ENCODE measurements at places on chromosomes 16 and 17.

DNA sequence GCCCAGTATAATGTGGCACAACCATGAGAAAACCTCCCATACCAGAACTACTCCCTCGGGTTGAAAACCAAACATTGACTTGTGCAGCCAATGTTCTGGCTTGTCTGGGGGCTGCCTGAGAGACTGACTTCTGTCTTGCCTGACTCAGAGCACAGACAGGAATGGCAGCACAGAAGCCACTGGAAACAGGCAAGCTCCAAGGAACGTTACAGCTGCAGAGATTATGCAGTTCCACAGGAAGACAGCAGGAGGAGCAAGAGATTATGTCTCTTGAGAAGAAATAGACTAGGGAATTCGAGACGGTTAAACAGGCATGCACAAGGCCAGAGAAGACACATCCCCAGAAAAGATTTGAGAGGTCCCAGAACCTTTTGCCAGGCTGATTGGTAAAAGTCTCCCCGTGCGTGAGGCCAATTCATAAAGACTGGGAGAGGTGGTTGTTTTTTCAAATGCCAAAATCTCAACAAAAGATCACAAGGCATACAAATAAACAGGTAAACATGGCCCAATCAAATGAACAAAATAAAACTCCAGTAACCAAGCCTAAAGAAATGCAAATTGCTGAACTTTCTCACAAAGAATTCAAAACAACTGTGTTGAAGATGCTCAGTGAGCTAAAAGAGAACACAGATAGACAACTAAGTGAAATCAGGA lies 90.6 kb upstream of the CDH5 start:
- no peak for DNase-seq

- peak; percentile 66 for DNase-seq
These were observed 674 bp downstream of the ZNF688 start for GRCh38 chr16:30570636-30571444.

GRCh38 chr17:16906680-16907079 lies 65.2 kb downstream of the TNFRSF13B start:
- no peak for DNase-seq

DNA sequence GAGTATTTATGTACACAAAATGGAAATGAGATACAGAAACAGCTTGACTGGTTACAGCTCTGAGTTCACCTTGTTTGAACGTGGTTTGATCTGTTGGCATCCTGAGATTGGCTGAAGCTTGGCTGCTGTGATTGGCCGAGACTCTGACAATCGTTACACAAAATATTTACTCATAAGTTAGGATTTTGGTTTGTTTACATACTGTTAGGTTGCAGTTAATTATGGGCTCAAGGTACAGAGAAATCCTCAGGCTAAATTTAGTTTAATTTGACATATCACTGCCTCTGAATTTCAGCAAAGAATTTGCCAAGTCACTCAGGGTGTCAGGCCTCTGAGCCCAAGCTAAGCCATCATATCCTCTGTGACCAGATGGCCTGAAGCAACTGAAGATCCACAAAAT lies 227.3 kb downstream of the COPRS start:
- no peak for DNase-seq

GRCh38 chr17:69523244-69523861 lies 108.9 kb downstream of the MAP2K6 start:
- peak; percentile 42 for DNase-seq

DNA sequence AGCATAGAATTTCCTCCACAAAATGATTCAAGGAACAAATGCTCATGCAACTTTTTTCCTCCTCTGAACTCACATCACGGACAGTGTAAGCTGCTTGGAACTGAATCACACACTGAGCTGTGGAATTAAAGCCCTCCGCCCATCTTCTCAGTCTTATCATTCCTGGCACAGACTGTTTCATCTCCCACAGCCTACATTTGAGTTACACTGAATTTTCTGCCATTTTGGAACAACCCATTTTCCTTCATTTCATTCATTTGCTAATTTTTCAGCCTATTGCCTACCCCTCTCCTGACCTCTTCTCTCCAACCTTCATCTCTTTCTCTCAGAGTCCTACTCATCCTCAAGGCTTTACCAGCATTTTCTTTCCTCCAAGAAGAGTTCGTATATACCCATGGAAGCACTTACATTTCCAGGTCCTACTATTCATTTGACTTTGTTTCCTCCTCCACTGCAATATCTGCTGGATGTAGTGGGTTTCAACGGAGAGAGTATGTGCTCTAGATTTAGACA lies 39.1 kb upstream of the TOM1L1 start:
- DNase-seq: no peak

DNA sequence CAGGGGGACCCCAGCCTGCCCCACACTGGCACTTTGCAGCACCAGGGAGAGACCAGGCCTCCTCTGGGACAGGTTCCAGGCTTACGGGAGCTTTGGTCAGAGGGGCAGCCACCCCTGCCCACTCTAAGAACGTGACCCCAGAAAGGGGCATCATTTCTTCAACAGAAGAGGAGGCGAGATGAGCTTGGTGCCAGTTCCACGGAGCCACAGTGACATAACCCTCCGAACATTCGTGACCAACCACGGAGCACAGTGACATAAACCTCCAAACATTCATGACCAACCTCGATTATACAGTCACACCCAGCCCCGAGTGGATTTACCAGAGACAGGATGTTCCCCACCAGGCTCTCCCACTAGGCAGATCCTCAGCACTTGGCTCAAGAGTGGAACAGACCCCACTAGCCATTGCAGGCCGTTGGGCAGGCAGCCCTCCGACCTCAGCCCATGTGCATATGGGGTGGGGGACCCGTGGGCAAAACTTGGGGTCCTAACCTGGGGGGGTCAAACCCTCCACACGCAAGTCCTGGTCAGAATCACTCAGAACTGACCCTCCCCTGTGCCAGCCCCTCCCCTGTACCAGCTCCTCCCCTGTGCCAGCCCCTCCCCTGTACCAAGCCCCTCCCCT lies 112.9 kb downstream of the METRNL start:
- DNase-seq: peak; percentile 20

GRCh38 chr16:65525707-65526106 lies 403.8 kb upstream of the CDH11 start:
- no peak for DNase-seq

DNA sequence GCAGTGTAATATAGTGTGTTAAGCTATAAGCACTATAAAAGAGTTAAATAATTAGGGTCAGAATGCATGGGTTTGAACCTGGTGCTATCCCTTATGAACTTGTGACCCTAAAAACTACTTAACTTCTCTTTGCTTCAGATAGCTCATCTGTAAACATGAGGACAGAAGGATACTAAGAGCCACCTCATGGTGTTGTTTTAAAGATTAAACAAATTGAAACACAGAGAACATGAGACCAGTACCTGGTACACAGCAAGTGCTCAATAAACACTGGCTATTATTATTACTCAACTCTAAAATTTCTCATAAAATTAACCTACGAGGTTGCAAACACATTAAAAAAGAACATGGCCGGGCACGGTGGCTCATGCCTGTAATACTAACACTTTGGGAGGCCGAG lies 43.3 kb downstream of the SMURF2 start:
- no peak for DNase-seq

DNA sequence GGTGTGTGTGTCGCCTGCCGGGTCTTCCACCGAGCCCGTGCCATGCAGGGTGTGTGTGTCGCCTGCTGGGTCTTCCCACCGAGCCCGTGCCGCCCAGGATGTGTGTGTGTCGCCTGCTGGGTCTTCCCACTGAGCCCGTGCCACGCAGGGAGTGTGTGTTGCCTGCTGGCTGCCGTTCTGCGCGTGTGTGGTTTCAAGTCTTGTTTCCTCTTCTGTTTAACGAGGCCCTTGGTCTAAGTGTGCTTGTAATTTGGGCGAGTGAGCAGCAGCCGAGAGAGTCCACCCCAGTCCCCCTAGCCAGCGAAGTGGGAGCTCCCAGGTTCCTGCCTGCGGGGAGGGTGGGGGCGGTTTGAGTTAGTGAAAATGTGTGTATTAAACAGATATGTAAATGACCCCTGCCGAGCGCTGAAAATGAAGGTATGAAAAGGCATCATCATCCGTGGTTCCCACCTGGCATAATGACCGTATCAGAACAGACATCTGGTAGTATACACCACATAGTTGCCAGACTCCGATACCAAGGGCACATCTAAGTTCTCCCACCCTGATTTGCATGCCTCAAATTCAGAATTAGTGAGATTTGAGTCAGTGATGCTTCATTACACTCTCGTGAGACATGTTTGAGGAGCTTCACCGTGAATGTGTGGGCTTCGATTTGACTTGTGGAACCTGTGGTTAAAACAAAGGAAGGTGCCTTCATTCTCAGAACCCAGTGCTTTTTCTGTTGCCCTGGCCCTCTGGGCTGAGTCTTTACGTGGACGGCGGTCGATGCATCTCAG lies 114.5 kb upstream of the CHMP6 start:
- DNase-seq: no peak

- no peak for DNase-seq
These were observed 30.1 kb upstream of the MFSD6L start for GRCh38 chr17:8829036-8829941.

DNA sequence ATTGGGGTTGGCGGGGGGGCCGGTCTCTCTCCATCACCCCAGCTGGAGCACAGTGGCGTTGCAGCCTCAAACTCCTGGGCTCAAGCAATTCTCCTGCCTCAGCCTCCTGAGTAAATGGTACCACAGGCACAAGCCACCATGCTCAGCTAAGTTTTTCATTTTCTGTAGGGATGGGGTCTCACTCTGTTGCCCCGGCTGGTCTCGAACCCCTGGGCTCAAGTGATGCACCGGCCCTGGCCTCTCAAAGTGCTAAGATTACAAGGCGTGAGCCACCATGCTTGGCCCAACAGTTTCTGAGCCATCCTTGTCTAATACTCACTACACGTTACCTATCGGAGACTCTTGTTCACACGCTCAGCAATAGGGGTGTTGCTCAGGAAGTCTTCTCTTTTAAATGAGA lies 11.6 kb downstream of the WDR59 start:
- DNase-seq: no peak

- DNase-seq: no peak
These were observed 64.8 kb upstream of the AMZ2 start for GRCh38 chr17:68182940-68183551.

DNA sequence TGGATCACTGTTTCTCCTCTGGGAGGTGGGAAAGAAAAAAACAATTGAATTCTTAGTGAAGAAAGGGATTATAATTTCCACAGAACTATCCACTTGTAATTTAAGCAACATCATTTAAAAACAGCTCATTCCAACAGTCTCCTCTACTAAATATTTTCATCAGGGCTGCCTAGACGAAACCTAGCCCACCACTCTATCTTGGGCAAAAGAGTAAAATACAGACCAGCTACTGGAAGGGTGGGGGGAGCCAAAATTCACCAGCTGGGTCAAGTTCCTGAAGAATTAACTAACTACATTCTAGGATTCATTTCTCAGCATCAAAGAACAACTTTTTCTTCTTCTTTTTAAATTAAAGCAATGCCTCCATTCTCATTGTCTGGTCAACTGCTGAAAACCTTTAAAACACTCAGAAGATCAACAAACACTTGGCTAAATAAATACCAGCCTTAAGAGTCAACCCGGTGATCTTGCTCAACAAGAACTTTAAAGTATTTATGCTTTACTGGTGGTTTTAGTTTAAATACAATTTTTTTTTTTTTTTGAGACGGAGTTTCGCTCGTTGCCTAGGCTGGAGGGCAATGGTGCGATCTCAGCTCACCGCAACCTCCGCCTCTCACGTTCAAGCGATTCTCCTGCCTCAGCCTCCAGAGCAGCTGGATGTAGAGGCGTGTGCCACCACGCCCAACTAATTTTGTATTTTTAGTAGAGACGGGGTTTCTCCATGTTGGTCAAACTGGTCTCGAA lies 25.2 kb downstream of the KANSL1 start:
- DNase-seq: no peak

GRCh38 chr17:1644493-1645206 lies 882 bp downstream of the SCARF1 start:
- no peak for DNase-seq

DNA sequence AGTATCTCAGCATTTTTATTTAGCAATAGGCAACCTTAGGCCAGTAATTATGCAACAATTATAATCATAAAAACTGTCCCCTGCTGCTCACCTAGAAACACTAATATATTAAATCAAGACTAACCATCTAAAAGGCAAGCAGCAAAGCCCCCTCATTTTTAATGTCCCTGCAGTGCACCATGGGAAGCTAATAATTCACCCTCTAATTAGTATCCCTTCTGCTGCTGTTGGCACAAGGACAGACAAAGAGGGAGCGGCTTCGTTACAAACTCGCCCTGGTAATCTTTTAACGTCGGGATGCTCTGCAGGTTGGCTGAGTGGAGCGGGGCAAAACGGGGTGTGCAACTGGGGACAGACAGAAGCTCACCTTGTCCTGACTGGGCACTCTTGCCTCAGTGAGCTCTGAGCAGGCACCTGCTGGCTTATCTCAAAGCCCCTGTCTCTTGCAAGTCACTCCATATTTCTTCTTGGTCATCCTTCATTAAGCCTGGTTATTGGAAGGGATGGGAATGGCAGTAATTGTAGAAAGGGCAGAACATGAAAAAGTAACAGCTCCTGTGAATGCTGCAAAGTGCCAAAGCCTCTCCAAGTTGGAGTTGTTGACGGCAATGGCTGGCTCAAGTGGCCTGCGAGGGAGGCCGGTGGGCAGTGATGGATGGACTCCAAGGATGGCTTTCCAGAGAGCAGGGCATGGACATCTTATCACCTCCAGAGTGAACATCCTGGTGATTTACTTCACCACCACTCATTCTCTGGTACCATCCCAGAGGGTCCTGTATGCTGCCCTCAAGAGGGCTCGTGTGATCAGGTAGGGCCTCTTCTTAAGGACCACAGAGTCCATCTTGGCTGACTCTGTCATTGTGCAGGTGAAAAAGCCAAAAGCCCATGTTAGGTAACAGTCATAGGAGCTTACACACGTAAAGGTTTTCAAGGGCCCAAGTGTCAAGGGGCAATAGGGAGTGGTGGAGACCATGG lies 219.6 kb upstream of the N4BP1 start:
- DNase-seq: no peak

- DNase-seq: no peak
These were observed 414.7 kb downstream of the HS3ST3B1 start for GRCh38 chr17:14715561-14715960.

DNA sequence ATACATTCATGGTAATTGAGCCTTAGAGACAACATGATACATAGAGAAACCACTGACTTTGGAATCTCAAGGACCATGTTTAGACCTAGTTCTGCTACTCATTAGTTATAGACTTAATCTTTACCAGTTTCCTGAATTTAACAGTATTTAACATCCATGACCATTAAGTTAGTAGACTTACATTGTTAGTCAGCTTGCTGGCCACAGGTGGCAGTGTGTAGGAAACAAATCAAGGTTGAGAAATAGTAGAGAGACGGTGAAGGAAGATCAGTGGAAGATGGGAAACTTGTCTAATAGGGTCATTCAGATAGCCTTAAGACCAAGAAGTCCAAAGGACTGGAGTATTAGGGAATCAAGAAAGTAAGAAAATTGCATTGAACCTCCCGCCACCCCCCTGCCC lies 31.0 kb downstream of the OMG start:
- DNase-seq: no peak

GRCh38 chr16:3595110-3595486 lies 16.3 kb downstream of the SLX4 start:
- no peak for DNase-seq
